ENCODE measurements at places on chromosomes 7 and 10. TPM values are rescaled to one million over a fixed set of nuclear protein-coding genes. Genes with fewer than 3 reads are reported as not detected.

Gene ADK
- total RNA-seq, result 42.2 TPM

DNA sequence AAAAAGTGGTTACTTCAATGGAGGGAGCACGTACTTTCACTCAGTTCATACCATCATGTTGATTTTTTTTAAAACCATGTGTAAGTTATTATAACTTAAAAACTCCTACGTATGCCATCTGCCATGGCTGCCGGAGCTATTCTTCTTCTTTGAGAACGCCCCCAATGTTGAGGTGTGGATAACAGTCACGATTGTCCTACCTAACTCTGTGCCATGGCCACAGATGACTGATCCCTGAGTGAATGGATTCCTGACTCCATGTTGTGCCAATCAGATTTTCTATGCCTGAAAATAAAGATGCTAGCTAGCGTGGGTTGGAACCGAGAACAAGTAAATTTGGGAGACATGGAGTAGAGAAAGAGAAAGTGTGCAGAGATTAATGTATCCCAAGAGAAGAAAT, 5.3 kb downstream of the MCMBP start:
- no peak for DNase-seq

DNA sequence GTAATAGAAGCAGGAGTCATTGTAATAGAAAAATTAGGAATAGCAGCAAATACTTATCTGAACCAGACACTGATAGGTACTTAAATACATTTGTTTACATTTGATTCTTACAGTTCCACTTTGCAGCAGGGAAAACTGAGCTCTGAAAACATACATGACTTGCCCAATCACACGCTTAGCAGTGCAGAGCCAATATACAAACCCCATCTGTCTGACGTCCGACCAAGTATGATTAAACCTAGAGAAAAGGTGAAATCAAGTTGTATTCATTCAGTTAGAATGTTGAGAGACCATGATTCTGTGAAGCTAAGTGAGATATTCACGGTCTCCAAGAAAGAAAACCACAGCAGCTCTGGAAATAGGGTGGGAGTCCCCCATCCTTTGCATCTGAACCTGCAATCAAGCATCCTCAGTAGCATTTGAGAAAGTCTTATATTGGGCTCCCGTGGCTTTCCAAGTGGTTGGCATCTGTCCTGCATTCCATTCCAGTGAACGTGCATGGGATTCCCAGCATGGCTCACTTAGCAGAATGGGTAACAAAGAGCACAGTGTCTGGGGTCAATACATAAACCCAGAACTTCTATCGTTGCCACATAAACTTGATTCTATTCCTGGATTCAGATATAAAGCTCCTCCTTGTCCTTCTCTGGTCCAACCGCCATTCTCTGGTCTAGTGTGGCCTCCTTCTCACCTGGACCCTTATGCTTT, 148.7 kb upstream of the RSU1 start:
- peak; percentile 56 for DNase-seq

- DNase-seq, result no peak
Observed at GRCh38 chr7:145212050-145212449, 376.2 kb upstream of the TPK1 start.

DNA sequence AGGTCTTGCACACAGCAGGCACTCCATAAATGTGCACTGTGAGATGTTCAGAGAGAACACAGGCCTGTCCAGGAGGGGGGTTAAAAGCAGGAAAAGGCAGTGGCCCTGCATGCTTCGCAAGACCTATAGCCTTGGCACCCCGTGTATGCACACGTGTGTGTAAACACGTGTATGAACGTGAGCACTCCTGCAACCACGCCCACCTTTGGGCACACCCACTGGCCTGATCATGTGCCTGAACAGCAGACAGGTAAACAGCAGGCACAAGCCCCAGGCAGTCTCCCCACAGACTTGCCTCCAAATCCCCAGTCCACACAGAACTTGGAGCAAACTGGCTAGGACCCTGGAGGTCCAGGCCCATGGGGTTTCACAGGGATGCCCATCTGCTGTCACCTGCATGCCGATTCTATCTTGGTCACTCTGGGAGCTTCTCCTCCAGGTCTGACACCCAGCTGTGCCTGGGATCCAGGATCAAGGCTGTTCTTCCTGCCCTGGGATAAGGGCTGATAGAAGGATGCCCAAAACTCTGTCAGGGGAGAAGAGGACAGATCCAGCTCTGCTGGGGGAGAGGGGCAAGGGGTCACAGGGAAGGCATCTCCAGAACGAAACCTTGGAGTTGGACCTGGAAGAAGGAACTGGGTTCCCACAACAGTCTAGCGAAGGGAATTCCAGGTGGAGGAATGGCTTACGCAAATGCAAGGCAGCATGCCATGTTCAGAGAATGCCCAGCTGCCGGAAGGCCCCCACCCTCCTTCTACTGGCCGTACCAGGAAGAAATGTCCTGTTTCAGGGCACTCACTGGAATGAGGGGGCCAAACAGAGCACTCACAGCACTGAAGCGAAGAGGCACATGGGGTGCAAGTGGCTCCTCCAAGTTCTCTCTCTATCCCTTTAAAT, 14.3 kb upstream of the ZMIZ1 start:
- peak; percentile 5 for DNase-seq
